ENCODE measurements at places on chromosomes 16 and 17.

DNA sequence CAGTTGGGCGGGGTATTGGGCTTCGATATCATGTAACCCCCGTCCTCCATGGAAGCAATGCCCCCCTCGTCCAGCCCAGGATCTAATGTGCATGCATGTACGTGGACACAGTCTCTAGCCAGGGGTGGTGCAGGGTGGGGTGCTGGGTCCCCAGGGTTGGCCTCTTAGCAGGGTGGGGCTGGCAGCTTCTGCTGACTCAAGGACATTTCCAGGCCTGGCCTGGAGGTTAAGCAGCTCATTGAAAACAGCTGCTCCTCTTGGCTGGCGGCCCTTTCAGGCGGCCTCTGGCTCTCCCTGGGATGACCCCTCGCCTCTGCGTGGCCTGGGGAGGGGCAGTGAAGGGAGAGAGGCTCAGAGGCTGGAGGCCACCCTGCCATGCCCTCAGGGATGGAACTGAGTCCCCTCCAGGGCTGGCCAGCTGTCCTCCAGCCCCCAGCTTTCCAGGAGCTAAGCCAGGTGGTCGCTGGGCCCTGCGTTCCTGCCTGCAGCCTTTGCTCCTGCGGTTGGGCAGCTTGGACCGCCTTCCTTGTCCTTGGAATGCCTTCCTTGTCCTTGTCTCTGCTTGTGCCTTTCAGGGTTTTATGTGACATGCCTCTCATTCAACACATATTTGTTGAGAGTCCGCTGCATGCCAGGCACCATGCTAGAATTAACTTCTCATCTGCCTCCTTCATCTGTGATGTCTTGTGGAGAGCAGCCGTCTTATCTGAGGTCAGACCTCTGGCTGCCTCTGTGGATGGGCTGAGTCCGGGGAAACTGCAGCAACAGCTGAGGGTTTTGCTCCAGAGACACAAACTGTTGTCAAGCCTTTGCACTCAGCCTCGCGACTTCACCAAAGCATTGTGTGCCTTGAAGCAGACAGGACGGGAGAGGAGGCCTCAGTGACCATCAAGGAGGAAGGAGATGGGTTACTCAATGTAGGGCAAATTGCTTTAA, 26.6 kb downstream of the MRC2 start:
- DNase-seq: peak; percentile 68

DNA sequence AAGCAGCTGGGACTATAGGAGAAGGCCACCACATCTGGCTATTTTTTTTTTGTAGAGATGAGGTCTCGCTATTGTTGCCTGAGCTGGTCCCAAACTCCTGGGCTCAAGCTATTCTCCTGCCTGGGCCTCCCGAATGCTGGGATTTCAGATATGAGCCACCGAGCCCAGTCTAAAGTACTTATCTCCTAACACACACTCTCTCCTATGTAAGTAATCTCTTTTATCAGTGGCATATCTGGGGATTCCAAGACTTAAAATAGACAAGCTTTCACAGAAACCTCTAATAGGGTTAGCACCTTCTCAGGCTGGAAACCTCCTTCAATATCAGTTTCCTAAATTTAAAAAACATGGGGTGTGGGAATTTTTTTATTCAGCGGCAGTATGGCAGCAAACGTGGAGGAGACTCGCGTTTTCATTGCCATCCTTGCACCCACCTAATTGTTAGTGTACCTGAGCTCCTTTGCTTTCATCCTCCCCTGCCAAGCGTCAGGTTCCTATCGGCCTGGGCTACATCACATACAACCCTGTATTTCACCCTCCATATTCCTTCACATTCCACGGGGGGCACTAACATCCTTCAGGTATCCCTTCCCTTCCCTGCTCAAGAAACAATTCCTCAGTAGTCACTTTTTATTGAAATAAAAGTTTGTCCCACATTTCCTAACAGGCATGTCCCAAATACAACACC, 1.1 kb downstream of the EZH1 start:
- peak; percentile 84 for DNase-seq

DNA sequence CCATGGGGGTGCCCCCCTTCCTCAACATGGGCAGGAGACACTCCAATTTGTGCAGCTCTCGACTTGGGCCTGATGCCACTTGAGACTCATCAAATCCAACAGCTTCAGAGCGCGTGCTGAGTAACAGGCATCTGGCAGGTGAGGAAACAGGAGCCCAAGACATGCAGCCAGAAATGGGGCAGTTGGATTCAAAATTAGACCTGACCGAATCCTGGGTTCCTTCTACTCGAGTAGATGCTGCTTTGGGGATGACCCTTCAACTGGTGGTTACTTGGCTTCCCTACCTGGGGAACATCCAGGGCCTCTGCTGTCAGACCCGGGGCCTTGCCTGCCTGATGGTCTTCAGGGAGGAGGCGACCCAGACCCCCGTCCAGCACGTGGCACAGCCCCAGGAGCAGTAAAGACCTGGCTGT, 488 bp upstream of the NTN3 start:
- DNase-seq: no peak

DNA sequence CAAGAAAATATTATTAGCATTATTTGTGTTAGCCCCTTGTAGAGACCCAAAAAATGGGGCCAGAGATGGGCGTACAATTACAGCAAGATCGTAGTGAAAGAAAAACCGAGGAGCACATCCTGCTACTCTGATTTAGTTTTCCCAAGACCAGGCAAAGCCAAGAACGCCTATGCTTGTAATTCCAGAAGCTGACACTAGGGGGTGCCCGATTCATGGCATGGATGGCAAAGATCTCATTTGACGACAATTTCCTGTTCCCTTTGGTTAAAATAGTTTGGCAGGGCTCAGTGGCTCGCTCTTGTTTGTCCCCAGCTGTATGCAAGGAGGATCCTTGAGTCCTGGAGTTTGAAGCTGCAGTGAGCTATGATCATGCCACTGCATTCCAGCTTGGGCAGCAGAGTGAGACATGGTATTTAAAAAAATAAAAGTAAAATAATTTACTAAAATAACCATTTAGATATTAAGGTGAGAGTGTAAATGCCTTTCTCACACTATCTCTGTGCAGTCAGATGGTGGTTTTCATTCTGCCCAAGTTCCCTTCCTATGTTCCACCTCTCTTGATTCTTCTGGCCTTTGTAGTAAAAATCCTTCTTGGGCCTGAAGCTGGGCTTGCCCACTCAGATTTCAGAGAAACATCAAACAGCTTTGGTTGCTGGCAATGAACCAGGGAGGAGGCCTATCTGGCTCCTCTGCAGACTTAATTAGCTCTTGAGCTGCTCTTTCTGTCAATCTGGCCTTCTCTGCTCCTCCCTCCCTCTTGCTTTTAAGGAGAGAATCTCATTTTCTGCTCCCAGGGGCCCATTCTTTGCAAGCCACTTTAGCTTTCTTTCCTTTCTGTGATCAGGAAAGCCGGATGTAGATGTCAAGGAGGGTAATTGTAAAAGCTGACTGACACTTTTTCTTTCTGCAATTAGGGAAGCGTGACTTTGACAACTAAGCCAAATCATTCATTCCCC, 31.2 kb downstream of the TMEM238L start:
- peak; percentile 71 for DNase-seq

DNA sequence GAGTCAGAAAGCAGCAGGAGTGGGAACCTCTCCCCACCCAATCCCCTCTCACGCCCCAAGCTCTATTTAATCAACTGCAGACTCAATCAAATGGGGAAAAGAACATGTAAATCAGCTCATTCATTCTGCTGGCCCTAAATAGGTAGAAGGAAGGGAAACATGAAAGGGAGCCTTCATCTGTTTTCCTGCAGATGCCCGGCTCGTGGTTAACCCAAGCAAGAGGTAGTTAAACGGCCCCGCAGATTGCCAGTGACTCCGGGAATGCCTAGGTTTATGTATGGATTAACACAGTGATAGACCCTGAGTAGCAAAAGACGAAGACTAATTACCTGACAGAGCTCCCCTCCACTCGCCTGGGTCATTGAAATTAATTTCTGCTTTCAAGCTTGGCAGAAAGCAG, 542.0 kb downstream of the WWOX start:
- DNase-seq: no peak

- peak; percentile 50 for DNase-seq
Observed at GRCh38 chr16:67893743-67894399, 817 bp downstream of the PSKH1 start.

- DNase-seq: no peak
Observed at GRCh38 chr16:88923450-88923849, 53.6 kb downstream of the CBFA2T3 start.

DNA sequence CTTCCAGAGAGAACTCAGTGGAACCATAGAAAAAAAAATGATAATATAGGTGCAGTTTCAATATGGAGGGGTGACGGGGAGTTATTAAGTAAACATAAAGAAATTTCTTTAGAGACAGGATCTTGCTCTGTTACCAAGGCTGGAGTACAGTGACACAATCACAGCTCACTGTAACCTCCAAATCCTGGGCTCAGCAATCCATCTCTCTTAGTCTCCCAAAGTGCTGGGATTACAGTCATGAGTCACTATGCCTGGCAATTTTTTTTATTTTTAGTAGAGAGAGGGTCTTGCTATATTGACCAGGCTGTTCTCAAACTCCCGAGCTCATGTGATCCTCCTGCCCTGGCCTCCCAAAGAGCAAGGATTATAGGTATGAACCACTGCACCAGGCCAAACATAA, 48.8 kb downstream of the NLRC5 start:
- DNase-seq: no peak

- no peak for DNase-seq
Observed at GRCh38 chr16:86100205-86101136, 201.5 kb downstream of the IRF8 start.

GRCh38 chr17:82665891-82666290, 17.6 kb upstream of the WDR45B start:
- DNase-seq: no peak

GRCh38 chr17:71519285-71519684, 601.5 kb upstream of the SOX9 start:
- no peak for DNase-seq

- peak; percentile 71 for DNase-seq
Observed at GRCh38 chr17:45394913-45395568, 37.6 kb downstream of the ARHGAP27 start.

DNA sequence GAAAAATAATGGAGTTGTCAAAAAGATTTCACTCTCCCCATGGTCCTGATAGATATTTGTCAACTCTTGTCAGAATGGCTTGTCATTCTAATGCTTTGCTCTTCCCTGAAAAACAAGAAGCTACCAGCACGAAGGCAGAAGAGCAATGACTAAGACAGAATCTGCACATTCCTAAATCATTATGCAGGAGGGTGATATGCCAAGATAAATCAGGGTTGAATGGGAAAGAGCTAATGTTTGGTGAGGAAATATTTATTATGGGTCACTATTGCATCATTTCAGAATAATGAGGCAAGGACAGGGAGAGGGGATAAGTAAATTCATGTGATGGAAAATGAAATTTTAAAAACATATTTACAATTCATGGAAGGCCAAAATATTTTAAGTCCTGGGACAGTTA, 297.5 kb upstream of the XYLT1 start:
- DNase-seq: no peak

DNA sequence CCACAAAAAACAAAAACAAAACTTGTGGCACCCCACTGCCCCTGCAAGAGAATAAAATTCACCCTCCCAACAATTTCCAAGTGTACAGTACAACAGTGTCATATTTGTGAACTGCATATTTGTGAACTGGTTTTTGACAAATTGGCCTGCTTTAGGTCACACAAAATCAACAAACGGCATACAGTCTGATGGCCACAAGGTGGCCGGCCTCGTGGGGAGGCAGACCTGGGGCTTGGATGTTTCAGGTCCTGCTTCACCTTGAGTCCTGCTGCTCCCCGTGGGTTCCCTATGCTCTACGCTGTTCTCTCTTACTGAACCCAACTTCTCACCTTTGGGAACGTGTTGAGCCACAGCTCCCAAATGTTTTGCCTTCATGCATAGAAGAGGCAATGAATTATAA, 102.2 kb downstream of the CDK5R1 start:
- DNase-seq: peak; percentile 6

- peak; percentile 29 for DNase-seq
Observed at GRCh38 chr17:1286379-1287106, 7.1 kb downstream of the TRARG1 start.

DNA sequence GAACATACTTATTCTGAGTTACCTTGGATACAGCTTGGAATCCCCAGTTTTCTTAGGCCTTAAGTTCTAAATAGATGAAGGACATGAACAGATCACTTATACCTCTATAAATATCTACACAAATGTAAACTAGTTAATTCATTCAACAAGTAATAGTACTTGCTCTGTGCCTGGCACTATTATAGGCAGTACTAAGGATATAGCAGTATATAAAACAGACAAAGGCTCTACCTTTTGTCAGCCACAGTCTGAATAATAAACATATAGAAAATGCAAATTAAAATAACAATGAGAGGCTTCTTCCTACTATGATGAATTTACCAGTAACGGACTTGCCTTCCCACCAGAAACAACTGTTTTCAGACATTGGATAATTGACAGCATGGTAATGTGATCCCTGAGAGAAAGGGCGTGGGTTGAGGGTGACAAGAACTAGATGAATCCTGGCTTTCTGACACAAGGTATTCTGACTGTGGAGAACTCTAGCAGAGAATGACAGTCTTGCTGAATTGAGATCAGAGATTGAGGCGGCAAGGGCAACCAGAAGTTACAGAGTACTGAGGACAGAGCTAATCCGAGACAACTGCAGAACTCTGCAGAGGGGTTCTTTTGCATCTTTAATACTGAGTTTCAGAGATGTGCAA, 170.5 kb downstream of the TANC2 start:
- no peak for DNase-seq

DNA sequence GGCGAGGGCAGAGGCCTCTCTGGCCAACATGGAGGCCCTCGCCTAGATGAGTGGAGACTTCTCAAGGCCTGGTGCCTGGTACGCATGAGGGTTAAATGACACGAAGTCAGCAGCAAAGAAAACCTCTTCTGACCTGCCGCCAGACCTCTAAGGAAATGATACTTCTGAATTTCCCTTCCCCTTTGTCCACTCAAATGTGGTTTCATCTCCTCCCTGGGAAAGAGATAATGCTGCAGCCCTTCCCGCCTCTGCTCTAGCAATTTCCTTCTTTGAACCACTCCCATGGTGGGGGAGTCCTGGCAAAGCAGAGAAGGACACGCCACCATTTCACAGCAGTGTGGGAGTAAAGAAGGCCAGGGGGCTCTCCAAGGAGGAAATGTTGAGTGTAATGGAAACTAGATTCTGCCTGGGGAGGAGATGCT, 65.7 kb upstream of the BCAR1 start:
- DNase-seq: no peak

- DNase-seq: no peak
Observed at GRCh38 chr16:77468831-77469230, 34.0 kb upstream of the ADAMTS18 start.

- DNase-seq: no peak
Observed at GRCh38 chr16:2783581-2784357, 3.6 kb downstream of the PRSS33 start.
